ENCODE measurements at places on chromosomes 6 and 20.
A peak's percentile ranks its signal among the peaks of the same experiment; 100 is the strongest.

DNA sequence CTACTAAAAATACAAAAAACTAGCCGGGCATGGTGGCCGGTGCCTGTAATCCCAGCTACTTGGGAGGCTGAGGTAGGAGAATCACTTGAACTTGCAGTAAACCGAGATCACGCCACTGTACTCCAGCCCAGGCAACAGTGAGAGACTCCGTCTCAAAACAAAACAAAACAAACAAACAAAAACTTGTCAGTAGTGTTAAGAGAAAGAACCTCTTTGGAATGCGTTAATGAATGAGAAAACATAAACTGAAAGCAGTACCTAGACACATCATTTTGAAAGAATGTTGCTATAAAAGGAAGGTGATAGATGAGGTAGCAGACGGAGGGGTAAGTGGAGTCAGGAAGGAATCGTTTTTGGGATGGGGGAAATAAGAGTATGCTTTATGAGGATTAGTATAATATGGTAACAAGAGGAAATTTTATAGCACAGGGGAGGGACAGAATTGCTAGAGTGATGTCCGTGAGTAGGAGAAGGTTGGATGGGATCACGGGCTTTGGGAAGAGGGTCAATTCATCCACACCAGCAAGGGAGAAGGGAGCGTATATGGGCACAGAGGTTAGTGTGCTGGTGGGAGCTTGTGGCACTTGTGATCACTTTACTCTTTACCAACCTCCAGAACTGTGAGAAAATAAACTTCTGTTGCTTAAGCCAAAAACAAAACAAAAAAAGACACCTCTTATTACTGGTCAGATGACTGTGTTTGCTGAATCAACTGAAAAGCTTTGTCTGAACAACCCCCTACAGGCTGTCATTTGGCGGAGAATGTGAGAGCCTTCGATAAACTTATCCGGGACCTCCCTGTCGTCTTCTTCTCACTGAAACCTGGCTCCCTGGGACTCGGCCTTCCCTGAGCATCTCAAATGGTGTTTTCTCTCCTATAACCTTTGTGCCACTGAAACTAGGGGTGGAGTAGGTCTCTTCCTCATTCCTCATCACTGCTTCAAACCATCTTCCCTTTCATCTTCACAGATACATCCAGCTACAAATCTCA, 48.9 kb upstream of the TFAP2A start:
- DNase-seq: no peak

DNA sequence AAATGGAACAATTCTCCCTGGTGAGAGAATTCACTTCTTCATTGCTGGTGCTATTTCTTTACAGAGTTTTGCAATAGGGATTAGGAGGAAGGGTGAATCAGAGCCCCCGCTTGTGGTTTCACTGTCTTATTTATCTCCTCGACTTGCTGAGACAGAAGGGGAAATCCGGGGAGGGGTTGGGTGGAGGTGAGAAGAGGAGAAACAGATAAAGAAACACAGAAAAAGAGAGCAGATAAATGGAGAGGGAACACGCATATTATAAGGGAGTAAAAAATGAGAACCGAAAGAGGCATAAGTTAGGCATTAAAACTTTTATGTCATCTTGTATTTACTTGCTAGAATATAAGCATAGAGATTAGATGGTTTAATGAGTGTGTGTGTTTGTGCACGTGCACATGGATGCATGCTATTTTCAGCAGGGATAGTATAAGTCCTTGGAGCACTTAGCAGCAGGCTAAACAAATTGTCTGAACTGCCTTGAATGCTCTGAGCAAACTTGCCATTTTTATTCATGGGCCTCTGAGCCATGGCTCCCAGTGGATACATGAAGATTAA, 105.0 kb downstream of the OLIG3 start:
- no peak for DNase-seq

DNA sequence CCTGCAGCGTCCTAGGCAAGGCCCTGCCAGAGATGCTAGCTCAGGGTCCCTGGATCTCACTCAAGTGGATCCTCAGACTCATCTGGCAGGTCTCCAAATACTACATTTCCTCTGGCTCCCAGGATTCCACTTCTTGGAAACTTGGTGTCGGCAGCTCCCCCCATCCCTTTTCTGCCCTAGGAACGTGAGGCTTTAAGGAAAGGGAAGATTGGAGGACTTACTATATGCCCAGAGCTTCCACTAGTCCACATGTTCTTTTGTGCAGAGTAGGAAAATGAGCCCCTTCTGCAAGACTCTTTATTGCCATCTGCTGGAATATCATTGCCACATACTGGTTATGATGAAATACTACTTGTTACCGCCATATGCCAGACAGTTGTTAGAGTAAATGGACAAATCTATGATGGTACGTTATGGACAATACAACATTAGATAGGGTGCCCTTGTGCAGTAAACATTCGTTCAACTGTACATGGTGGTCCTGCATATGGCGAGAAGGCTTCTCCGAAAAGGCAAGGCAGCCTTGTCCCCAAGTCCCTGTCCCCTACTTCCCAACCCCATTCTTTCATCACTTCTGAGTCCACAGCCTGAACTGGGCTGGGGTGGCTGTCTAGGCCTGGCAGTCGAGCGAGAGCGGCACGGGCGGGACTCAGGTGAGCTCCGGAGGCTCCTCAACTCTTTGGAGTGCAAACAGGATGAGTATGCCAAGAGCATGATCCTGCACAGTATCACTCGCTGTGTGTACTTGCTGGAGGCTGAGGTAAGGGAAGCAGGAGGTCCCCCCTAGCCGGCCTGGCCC, 780 bp downstream of the ARMC12 start:
- peak; percentile 77 for DNase-seq

- DNase-seq: no peak
Observed at GRCh38 chr20:53826597-53827291, 233.1 kb upstream of the ZNF217 start.

DNA sequence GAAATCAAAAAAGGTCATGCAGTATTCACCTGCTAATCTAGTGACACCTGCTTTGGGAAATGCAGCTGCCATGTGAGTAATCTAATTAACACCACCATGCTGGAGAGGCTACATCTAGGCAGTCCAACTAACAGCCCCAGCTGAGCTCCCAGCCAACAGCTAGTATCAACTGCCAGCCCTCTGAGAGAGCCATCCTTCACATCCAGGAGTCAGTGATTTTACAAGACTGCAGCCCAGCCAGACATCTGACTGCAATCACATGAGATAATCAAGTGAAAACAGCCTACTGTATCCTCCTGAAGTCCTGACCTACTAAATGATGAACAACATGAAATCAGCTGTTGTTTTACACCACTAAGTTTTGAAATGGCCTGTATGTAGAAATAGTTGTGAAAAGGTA, 298.4 kb downstream of the TRDN start:
- DNase-seq: no peak

DNA sequence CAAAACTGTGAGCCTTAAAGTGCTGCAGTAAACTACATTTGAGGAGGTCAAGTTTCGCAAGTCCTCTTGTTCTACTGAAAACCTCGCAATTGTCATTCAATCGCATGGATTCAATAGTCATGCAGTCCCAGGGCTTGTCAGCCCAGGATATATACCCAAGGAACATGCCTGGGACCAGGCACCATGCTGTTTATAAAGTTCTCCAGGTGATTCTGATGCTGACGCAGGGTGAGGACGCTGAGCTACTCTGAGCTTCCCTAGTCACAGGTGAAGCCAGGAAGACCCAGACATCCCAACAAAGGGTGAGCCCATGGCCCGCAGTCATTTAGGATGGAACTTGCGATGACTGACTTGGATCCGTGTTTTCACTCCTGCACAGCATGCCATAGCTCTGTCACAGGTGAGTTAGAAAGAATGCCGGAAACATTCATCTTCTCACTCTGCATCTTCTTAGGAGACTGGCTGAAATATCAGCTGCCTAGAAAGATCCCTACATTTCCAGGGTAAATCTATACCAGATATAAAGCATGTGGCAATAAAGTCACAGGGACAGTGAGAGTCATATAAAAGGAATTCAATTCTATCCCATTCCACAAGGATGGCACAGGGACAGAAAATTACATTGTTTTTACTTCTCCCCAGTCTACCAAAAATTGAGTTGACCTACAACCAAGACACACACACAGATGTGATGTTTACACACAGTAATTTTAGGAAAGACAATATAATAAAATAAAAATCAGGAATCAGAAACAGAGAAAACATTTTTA, 27.0 kb upstream of the SSTR4 start:
- peak; percentile 64 for DNase-seq

DNA sequence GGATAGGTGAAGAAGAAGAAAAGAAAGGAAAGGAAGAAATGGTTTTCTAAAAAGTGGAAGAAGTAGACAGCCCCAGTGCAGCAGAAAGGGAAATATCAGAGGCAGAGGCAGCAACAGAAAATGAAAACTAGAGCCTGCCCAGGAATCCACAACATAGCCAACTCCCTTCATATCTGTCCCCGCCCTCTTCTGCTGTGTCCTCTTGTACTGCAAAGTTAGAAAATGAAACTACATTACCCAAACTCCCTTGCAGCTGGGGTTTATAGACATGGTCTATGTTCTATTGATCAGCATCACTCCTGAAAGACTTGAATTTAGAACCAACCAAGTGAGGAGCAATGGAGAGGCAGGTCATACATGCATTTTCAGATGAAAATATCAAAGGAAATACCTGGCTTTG, 200.5 kb upstream of the PHACTR1 start:
- DNase-seq: no peak

DNA sequence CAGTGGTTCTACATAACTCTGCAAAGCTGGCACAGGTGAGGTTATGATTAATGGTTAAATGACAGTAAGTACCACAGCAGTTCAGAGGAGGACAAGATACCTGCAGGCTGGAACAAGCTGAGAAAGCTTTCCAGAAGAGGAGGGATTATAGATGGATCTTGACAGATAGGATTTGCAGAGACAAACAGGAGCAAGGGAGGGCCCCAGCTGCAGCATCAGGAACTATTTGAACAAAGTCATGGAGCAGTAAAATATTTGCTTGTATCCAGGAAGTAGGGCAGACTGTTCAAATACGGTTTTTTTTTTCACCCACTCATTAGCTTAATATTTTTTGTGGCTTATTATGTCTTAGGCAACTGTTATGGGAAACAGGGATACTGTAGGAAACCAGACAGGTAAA, 144.4 kb upstream of the MAN1A1 start:
- no peak for DNase-seq

DNA sequence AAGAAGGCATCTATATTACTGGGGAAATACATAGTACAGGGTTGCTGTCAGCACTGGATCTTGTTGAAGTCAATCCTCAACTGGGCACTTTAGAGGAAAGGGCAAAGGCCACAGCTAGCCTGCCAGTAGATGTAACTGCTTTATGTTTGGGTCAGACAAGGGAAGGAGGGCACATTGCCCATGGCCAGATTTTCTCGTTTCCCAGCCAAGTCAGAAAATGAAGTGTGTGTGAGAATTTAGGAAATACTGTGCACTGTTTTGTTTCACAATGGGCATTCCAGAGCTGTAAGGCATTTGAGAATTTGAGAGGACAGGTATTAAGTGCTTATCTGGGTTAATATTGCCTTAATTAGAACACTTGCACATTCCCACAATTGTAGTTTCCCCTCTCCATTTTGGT, 183.9 kb upstream of the MCHR2 start:
- DNase-seq: no peak

GRCh38 chr20:34037121-34037520, 43.4 kb downstream of the RALY start:
- no peak for DNase-seq

DNA sequence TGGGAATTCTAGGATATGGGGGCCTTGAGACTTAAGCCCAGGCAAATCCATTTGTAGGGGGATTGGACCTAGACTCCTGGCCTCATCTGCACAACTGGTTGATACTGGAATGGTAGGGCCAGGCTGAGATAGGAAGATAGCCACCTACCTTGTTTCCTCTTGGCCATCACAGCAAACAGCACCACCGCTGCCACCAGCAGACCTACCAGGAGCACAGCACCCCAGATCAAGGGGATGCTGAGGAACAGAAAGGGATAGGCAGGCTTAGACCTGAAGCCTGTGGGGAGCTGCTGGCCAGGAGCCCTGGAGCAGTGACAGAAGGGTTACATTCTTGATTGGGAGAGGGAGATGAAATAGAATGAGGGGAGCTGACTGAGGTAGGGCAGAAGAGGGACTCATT, 3.5 kb downstream of the TREML1 start:
- DNase-seq: no peak

DNA sequence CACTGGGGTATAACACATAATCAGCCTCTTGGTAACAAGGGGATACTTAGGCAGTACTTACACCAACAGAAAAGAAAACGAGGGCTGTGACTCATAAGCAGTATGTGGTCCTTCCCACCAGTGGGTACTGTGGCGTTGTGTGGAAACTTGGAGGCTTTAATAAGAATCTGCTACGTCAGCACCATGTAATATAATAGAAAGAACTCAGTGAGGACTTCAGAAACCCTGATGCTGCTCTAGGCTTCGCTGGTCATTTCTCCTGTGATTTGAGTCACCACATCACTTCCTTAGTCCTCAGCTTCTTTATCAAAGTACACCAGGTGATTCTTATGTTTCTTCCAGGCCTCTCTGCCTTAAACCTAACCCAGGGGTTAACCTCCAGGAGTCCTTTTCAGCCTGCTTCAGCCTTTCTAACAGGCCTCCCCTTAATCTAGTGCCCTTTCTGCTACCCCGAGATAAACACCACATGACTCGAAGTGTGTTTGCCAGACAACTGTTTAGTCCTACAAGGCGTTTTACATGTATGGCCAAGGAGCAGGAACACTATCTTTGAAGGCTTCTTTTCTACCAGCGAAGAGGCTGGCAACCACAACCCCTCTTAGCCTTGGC, 68.5 kb downstream of the FYN start:
- peak; percentile 74 for DNase-seq

GRCh38 chr6:135191508-135192255, 10.6 kb downstream of the MYB start:
- no peak for DNase-seq

DNA sequence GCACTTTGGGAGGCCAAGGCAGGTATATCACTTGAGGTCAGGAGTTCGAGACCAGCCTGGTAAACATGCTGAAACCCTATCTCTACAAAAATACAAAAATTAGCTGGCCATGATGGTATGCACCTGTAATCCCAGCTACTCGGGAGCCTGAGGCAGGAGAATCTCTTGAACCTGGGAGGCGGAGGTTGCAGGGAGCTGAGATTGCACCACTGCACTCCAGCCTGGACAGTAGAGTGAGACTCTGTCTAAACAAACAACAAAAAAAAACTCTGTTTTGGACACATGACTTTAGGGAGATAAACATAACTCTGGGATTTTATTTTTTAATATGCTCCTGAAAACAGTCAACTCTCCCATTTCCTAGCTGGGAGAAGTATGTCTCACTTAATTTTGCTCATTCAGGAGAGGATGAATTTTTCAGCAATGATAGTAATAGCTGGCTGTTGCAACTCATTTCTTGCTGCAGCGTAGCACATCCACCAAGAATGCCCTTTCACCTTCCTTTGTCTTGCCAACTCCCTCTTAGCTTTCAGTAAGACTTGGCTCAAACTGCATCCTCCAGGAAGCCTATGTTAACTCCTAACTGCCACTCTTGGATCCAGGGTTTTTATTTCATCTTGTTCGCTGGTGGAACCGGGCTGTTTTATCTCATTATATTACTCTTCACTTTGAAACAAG, 24.3 kb downstream of the TOP1 start:
- no peak for DNase-seq

All from fibroblast of skin of back (primary cell).